Foreskin keratinocyte (primary cell): ENCODE measurements at places on chromosomes 7 and 10.

GRCh38 chr7:55504093-55504859 lies 68.0 kb downstream of the VOPP1 start:
- peak; percentile 43 for DNase-seq

- no peak for DNase-seq
Observed at GRCh38 chr10:103763374-103764202, 91.8 kb downstream of the SH3PXD2A start.

- peak; percentile 88 for DNase-seq
Observed at GRCh38 chr10:35910234-35910633, 268.1 kb upstream of the FZD8 start.

- DNase-seq, result no peak
Observed at GRCh38 chr7:131004371-131004770, 270.4 kb upstream of the KLF14 start.
